ENCODE measurements at places on chromosomes 2 and 18. TPM values are rescaled to one million over a fixed set of nuclear protein-coding genes. Genes with fewer than 3 reads are reported as not detected.

KATNAL2 gene
- total RNA-seq: 13.9 TPM

VIT gene
- not detected for total RNA-seq

G6PC2 gene
- not detected for total RNA-seq

SLC39A6 gene
- total RNA-seq: 61.7 TPM

STARD6 gene
- total RNA-seq: not detected

ZC3H6 gene
- 11.7 TPM for total RNA-seq

EVA1A gene
- 3.2 TPM for total RNA-seq

FBXO15 gene
- total RNA-seq: 0.91 TPM

FER1L5 gene
- total RNA-seq: not detected

CASP10 gene
- total RNA-seq: 0.48 TPM

ACTG2 gene
- total RNA-seq: not detected

L3MBTL4 gene
- total RNA-seq: not detected

SCRN3 gene
- 51.6 TPM for total RNA-seq

DLGAP1 gene
- total RNA-seq: 0.75 TPM

FEV gene
- total RNA-seq: not detected

LINC00305 gene
- not detected for total RNA-seq

POTEI gene
- total RNA-seq: not detected

SLC5A7 gene
- not detected for total RNA-seq

COL4A4 gene
- total RNA-seq: 0.36 TPM

GALNT13 gene
- total RNA-seq: 2.2 TPM

NFATC1 gene
- 4.4 TPM for total RNA-seq

HOXD10 gene
- total RNA-seq: not detected

EFR3B gene
- total RNA-seq: 0.26 TPM

PASK gene
- total RNA-seq: 1.9 TPM

GLB1L gene
- total RNA-seq: 3.5 TPM

CHRNG gene
- total RNA-seq: 697 TPM

RNF125 gene
- 2.9 TPM for total RNA-seq

CPO gene
- total RNA-seq: not detected

CTAGE1 gene
- total RNA-seq: not detected

LRP1B gene
- total RNA-seq: 0.05 TPM

LYPD6B gene
- 0.94 TPM for total RNA-seq

SLC16A14 gene
- 0.52 TPM for total RNA-seq

MGAT4A gene
- total RNA-seq: 2.0 TPM

SLC5A6 gene
- 36.2 TPM for total RNA-seq

IGFBP5 gene
- 15.8 TPM for total RNA-seq

C2orf92 gene
- 4.9 TPM for total RNA-seq

KCMF1 gene
- total RNA-seq: 74.4 TPM

IL1RL1 gene
- not detected for total RNA-seq

EFHD1 gene
- total RNA-seq: not detected

RAMP1 gene
- 19.5 TPM for total RNA-seq

RNF152 gene
- 2.9 TPM for total RNA-seq

CD207 gene
- 0.26 TPM for total RNA-seq

ARHGAP28 gene
- total RNA-seq: 17.8 TPM

IRS1 gene
- 32.3 TPM for total RNA-seq

OTOS gene
- not detected for total RNA-seq

DSC2 gene
- not detected for total RNA-seq

RESP18 gene
- total RNA-seq: not detected

All from myocyte (in vitro differentiated cells).